Activated CD8-positive, alpha-beta memory T cell treated with anti-CD3 and anti-CD28 coated beads for 1 hour (primary cell): ENCODE measurements at places on chromosomes 16 and 17.

DNA sequence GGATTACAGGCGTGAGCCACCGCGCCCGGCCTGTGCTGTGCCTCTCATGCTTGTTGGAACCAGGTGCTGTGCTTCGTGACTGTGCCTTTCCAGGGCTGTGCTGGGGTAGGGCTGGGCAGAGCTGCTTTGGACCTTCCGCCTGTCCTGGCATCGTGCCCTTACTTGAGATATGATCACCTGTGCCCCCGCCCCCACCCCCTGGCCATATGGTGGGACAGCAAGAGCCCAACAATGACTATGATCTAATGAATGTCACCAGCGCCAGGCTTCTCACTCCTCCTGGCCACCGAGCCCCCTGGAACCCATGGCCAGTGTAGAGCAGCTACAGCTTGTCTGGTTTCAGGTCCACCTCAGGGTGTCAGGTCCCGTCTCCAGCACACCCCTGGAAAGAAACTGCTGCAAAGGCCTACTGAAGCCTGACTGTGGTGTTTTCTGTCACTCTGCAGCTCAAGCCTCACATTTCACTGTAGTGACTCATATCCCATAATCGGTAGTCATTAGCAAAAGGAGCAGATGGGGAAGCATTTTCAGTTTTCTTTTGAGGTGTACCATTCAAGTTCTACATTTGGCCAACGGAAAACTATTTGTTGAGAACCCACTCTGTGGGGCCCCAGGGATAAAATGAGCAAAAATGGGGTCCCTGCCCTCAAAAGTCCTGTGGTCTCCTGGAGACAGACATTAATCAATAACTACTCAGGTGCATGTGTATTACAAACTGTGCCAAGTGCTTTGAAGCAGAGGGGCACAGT, 22.1 kb downstream of the FCSK start:
- DNase-seq = no peak

GRCh38 chr17:50443505-50443974, 17.5 kb downstream of the ACSF2 start:
- DNase-seq = no peak

GRCh38 chr16:600781-601180, 10.9 kb downstream of the RAB40C start:
- no peak for DNase-seq

- no peak for DNase-seq
Measured at GRCh38 chr17:80820331-80820730, 171.3 kb upstream of the CHMP6 start.

GRCh38 chr17:54608634-54609155, 292.0 kb upstream of the TOM1L1 start:
- DNase-seq = no peak

DNA sequence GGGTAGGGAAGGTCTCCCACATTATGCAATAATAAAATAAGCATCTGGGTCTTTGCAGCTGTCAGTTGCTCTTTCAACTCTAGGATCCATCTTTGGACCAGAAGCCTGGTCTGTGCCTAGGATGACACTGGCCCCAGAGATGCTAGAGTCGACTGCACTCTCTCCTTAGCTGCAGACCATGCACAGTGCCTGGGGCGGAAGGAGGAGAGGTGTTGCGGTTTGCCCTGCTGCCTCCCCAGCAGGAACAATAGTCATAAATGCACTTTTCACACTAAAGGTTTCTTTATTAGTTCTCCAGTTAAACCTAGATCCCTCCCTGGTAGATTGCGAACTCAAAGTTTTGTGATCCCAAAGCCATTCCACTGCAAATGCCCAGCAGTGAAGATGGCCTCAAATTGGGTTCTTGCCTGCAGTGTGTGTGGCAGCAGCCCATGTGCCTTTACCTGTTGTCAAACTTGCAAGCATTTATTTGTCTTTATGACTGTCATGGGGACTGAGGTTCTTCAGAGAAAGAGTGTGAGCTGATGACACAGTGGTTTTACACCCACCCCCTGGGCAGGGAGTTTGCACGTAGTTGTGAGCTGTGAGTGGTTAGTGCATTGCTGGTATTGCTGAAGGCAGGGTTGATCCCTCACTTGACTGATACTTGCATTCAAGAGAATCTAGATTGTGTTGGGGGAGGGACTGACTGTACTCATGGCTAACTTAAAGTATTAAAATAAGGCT, 10.3 kb downstream of the ATXN1L start:
- no peak for DNase-seq

- DNase-seq = no peak
Measured at GRCh38 chr17:20046629-20047028, 37.5 kb downstream of the SPECC1 start.

DNA sequence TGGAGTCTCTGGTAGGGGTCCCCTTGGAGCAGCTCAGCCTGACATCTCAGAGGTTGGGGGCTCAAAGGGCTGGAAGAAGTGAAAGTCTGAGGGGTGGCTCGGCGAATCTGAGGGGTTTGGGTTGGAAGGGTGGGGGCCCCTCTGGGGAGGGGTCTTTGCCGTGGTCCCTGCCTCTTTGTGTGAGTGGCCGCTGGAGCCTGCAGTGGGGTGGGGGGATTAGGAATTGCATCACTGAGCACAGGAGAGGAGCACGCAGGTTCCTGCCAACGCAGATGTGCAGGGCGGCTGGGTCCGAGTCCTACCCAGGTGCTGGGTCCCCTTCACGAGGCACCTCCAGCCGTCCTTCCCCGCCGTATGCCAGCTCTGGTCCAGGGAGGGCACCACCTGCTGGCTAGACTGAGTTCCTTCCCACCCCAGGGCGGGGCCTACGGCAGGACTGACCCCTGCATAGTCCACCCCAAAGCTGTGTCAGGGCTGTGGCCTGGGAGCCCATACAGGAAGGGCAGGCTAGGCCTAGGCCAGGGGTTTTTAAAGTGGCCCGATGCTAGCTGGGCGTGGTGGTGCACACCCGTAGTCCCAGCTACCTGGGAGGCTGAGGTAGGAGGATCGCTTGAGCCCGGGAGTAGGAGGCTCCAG, 9.9 kb downstream of the FMNL1 start:
- no peak for DNase-seq

- no peak for DNase-seq
Measured at GRCh38 chr17:56928586-56928985, 14.7 kb upstream of the TRIM25 start.

- no peak for DNase-seq
Measured at GRCh38 chr16:53212893-53213223, 158.1 kb downstream of the CHD9 start.

GRCh38 chr17:9271989-9272388, 250.7 kb downstream of the NTN1 start:
- no peak for DNase-seq

DNA sequence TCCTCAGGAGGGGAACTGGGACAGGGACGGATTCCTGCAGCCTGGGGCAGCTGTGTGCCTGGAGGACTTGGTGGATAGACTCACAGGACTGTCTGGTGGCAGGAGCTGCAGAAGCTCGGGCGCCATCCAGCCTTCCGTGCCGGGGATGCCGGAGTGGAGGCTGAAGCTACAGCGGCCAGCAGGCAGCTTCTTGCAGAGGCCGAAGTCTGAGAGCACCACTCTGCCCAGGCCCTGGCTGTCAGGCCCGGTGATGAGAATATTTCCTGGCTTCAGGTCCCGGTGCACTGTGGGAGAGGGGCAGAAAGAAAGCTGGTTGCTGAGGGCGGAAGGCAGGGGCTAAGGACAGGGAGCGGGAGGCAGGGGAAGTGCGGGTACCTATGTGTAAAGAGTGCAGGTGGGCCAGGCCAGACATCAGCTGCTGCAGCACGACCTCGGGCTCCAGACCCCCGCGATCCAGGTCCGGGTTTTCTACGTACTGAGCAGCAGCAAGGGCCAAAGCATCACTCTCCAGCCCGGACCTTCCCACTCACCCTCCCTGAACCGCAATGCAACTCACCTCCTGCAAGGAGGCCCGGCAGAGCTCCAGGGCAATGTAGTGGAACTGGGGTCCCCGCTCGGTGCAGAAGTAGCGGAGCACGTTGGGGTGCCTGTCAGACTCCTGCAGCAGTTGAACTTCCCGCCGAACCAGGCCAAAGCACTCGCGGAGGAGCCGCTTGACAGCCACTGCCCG, 16.1 kb downstream of the PLK1 start:
- no peak for DNase-seq

DNA sequence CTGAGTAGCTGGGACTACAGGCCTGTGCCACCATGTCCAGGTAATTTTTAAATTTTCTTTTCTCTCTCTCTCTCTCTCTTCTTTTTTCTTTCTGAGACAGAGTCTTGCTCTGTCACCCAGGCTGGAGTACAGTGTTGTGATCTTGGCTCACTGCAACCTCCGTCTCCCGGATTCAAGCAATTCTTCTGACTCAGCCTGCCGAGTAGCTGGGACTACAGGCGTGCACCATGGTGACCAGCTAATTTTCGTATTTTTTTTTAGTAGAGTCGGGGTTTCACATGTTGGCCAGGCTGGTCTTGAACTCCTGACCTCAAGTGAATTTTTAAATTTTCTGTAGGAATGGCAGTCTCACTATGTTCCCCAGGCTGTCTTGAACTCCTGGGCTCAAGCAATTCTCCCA, 11.1 kb upstream of the ZNF652 start:
- no peak for DNase-seq

DNA sequence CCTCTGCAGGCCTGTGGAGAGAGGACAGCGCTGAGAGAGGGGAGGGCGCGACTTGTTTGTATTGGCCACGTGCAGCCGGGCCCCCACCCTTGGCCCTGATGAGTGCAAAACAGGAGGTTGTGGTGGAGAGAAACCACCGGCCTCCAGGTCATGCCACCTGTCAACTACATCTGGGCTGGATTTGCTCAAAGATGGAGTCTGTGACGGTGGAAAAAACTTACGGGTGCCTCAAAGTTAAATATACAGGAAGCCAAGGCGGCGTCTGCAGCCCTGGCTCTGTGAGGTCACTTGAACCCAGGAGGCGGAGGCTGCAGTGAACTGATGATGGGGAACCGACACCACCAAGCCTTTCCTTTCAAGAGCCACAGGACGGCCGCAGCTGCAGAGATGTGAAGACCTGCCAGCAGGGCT, 15.7 kb downstream of the C16orf74 start:
- DNase-seq = no peak

DNA sequence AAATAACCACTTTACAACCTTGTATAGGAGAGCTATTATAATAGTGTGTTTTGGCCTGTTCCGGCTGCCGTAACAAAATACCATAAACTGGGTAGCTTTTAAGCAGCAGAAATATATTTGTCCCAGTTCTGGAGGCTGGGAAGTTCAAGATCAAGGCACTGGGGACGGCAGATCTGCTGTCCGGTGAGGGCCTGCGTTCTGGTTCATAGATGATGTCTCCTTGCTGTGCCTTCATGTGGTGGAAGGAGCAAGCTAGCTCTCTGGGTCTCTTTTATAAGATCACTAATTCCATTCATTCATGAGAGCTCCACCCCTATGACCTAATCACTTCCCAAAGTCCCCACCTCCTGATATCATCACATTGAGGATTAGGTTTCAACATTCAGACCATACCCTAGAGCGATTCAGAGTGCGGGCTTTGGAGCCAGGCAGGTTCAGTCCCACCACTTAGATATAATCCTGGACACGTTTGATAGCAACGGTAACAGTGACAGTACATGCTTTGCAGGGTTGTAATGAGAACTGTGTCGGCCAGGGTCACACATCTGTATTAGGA, 76.2 kb upstream of the ZFHX3 start:
- DNase-seq = no peak

- DNase-seq = no peak
Measured at GRCh38 chr17:17966399-17966798, 5.8 kb downstream of the TOM1L2 start.

- no peak for DNase-seq
Measured at GRCh38 chr16:3066440-3066748, 954 bp downstream of the IL32 start.

DNA sequence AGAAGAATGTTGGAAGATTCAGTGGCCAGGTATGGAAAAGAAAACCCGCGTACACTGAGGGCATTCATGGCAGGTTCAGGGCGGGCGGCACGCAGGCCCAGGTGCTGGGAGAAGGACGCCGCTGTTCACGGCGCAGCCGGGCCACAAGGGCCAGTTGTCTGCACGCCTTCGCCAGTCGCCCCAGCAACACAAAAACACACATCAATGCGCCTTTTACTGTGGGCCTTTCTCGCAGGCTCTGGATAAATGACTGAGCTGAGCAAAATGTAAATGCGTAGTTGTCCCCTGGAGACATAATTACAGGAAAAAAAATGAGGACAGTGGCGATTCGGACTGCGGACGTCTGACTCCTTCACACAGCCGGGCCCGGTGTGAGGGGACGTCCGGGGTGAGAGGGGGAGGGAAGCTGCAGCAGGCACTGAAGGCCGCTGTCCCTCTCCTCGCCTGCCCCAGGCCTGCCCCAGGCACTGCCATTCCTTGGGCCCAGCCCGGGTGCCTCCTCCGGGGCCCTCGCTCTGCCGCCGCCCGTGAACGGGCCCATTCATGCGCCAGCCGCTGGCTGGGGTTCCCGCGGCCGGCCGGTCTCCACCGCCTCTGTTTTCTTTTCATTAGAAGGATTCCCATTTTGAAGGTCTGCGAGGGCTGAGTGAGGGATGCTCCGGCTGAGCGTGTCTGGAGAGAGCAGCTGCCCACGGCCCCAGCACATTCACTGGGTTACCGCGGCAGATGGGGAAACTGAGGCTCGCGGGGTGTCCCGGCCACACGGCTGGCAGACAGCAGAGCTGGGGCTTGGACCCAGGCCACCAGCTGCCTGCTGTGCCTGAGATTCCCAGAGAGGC, 6.5 kb upstream of the ZNF469 start:
- DNase-seq = no peak

- DNase-seq = no peak
Measured at GRCh38 chr17:2061441-2061958, 6.6 kb downstream of the HIC1 start.

- DNase-seq = peak; percentile 67
Measured at GRCh38 chr16:87850009-87851006, 19.0 kb downstream of the SLC7A5 start.
